NCI-H1436 treated with DMSO at 0.1 percent for 48 hours (cell line): ENCODE measurements at places on chromosomes 5 and 9.

GRCh38 chr5:96244696-96245095 is 188.4 kb downstream of the PCSK1 start:
- DNase-seq = no peak

DNA sequence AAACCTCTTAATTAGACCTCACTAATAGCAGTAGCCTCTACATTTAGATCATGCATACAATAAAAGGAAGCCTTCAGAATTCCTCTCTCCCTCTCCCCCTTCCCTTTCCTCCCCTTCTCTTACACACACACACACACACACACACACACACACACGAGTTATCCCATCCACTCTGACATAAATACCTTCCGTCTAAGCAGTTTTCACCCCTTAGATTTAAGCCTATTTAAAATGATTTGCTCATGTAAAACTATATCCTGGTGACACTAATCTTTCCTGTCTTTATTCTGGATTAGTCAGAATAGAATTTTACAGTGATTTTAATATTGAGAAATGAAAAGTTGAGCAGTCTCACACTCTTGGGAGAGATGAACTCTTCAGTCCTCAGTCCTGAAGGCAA is 35.0 kb downstream of the PRELID2 start:
- DNase-seq = no peak

DNA sequence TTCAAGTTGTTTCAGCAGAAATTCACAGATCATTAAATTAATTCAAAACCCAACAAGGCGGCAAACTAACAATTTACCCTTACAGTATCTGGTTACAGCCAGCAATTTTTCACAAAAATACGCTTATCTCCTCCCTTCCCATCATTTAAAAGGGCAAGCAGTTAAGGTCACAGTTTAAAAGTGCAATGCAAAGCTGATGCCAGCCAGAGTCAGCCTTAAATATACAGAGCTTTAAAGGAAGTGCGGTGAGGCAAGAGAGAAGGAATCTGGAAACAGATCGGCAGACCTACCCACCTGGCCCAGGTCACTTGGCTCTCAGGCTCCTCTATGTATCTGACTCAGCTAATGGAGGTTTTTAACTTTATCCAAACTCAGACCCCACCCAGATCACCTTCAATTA is 31.0 kb downstream of the EPB41L4A start:
- DNase-seq = no peak

DNA sequence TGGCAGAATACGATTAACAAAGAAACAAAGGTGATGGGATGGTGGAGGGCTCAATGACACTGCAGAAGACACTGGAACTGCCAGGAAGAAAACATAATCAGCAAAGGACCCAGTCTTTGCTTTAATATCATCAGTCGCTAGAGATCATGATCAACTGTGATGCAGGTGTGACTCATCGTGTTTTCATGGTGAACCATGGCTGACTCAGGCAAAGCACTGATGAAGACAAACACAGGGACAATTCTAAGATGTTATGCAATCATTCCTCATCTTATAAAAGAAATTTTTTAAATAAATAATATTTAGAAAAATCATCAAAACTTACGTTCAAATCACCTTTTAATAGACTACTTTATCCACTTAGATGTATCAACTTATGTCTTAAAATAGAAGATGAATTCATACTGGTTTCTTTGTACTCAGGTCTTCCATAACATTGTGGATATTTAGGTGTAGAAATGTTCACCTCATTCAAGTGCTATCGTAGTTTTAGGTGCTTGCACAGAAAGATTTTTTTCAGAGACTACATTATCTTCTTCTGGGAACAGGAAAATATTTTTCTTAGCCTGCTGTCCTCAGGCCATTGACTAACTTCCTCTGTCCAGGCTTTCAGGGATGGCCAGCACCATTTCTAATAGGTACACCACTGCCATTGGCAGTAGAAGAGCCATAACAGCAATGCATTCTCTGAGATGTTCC is 673.4 kb upstream of the MEF2C start:
- DNase-seq = no peak

- no peak for DNase-seq
Measured at GRCh38 chr5:173308226-173308625, 20.0 kb downstream of the STC2 start.

- DNase-seq = peak; percentile 99
Measured at GRCh38 chr5:124655921-124656511, 90.4 kb downstream of the ZNF608 start.

DNA sequence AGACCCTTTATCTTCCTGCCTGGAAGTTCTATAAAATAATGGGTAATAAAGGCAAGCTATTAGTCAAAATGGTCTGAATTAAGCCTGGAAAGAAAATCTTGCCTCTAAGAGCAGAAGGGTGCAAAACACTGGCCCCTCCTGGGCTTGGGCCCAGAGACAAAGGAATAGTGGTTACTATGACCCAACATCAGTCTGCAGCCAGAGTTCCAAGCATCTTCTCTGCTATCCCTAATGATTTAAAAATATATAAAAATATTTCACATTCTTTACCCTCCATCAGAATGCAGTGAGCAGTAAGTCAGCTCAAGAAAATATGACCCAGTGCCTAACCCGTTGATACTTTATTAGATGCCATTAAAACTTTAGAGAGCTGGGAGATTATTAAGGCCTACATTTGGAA is 14.7 kb downstream of the TNFAIP8 start:
- no peak for DNase-seq

- DNase-seq = no peak
Measured at GRCh38 chr5:123129811-123130210, 40.8 kb downstream of the PRDM6 start.

- no peak for DNase-seq
Measured at GRCh38 chr9:76109953-76110352, 219.5 kb downstream of the PCSK5 start.

DNA sequence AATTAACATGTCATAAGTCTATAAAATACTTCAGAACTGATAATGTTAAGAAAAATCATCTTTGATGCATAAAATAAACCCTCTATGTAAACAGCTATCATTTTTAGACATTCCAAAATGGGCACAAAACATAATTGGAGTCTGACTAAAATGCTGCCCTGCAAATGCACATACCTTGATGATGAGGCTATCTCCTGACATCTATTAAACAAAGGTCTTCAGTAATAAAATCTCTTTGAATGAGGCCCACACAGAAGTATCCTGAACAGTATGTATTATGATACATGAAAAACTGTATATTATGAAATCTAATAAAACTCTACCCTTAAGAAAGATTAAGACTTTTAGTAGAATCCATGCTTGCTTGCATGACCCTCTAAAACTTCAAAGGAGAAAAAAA is 66.1 kb downstream of the FBXL17 start:
- no peak for DNase-seq

DNA sequence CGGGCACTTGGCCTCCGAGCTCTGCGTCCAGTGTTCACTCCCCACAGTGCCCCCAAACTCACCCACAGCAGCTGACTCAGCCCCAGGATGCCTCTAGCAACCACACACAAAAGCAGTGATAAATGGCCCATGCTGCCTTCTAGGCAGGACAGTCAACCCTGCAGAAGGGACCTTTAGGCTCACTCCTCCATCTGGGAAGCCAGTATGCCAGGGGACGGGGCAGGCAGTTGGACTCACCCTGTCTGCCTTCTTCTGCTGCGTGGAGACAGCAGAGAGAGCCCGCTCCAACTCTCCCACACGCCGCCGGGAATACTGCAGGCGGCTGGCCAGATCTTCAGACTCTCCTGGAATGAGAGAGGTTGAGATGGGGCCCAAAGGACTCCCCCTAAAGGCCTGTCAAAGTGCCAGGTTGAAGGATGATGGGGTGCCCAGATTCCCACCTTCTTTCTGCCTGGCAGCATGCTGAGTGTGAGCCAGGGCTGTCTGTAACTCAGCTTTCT is 10.4 kb downstream of the GOLGA2 start:
- no peak for DNase-seq

DNA sequence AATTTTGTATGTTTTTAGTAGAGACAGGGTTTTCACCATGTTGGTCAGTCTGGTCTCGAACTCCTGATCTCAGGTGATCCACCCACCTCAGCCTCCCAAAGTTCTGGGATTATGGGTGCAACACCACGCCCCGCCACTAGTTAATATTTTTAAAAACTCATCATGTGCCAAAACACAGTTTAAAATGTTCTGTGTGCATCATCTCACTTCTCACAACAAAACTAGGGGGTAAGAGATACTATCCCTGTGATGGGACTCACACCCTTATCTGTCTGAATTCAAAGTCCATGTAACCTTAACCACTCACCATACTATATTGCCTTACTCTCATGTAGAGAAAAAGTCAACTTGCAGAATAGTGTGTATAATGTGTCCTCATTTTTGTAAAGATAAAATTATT is 2.6 kb downstream of the PKD2L2 start:
- no peak for DNase-seq

- DNase-seq = no peak
Measured at GRCh38 chr9:71608825-71609447, 159.4 kb downstream of the CEMIP2 start.
